ENCODE measurements at places on chromosomes 4 and X. TPM values are rescaled to one million over a fixed set of nuclear protein-coding genes. Genes with fewer than 3 reads are reported as not detected.

DNA sequence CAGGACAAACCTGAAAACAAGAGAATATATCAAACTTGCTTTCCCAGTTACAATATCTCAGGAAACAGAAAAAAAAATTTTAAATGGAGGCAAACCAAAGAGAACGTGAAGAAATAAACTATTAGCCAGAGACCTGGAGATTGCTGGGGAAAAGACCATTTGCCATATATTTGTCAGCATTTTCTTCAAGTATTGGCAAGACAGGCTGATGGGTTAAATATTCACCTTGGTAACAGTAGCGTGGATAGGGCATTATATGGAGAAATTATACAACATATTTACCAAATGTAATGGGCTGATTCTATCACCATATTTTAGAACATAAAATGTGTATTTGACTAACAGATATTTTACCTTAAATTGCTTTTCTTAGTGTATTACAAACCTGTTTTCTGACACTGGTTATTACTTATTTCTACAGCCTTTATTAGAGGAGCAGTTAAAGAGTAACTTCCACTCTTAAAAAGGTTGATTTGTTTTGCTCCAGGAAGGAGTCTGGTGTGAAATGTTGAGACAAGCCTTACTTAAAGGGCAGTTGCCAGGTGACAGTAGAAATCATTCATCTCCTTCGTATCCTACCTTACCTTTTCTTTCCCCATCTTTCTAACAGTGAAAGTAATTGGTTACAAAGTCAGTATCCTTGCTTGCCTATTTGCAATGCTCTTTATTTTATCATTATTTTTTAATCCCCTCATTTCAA lies 575.5 kb downstream of the GBA3 start:
- no peak for DNase-seq

DNA sequence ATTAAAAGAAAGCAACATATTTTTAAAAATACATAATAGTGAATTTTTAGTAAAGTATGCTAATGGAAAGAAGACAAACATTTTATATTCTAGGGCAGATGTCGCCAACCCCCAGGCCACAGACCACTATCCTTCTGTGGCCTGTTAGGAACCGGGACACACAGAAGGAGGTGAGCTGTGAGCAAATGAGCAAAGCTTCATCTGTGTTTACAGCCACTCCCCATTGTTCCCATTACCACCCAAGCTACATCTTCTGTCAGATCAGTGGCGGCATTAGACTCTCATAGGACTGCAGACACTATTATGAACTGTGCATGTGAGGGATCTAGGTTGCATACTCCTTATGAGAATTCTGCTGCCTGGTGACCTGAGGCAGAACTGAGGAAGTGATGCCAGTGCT lies 37.0 kb upstream of the FAT4 start:
- no peak for DNase-seq

DNA sequence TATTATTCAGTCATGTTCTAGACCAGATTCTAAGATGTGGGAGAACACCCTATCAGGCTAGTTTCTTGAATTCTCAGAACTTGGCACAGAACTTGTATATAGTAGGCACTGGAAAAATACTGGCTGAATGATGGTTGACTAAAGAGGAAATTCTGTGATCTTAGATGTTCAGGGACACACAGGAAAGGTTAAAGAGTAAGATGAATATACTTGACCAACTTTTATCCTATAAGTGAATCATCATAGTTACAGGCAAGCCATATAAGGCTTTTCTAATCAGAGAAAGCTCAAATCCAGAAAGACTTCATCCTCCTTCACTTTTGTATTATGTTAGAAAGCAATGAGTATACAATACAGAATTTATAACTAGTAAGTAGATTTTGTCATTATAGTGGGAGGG lies 53.8 kb downstream of the SEPTIN11 start:
- no peak for DNase-seq

Gene CLIC2
- 0.64 TPM for total RNA-seq

DNA sequence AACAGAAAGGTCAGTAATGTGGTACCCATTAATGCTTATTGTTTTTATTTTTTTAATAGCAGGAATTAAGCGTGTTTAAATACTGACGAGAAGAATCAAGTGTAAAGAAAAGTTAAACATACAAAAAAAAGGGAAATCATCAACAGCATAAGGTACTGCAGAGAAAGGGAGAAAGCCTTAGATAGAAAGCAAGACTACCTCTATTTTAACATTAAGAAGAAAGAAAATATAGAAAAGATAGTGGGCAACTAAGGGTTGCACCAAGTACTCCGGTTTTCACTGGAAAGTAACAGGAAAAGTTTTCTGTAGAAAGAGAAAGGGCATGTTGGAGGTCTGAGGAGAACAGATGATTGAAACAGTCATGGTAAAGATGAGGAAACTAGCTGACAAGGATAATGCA lies 41.9 kb downstream of the FBXW7 start:
- DNase-seq: no peak

Gene ALAS2
- total RNA-seq: not detected

Gene ITM2A
- 131 TPM for total RNA-seq
